ENCODE measurements at places on chromosomes 7 and 10.

DNA sequence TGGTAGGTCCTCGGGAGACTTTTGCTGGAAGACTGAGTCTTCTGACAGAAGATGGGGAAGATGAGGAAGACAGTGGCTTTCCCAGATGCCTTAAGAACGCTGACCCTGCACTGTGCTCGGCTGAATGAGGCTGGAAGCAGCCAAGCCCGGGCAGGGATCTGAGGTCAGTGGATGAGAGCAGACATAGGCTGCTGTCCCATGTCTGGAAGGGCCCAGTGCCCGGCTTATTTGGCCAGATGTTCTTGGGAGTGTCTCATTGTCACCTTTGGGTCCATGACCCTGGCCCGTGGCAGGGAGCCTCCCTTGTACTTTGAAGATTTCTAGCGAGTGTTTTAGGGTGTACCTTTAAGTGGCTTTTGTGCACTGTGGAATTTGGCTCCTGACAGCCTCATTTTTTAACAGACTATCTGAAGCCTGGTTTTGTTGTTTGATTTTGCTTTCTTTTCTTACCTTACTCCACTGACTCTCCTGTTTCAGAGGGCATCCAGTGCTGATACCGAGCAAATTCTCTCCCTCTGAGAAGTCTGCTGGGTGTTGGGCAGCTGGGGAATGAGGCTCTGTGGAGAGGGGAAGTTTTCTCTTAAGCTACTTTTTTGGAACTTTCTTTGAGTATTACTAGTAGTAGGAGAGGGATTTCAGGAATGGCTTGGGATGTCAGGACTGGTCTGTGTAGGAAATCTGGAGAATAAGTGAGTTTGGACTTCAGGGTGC is 61.4 kb downstream of the CREB5 start:
- DNase-seq = no peak

DNA sequence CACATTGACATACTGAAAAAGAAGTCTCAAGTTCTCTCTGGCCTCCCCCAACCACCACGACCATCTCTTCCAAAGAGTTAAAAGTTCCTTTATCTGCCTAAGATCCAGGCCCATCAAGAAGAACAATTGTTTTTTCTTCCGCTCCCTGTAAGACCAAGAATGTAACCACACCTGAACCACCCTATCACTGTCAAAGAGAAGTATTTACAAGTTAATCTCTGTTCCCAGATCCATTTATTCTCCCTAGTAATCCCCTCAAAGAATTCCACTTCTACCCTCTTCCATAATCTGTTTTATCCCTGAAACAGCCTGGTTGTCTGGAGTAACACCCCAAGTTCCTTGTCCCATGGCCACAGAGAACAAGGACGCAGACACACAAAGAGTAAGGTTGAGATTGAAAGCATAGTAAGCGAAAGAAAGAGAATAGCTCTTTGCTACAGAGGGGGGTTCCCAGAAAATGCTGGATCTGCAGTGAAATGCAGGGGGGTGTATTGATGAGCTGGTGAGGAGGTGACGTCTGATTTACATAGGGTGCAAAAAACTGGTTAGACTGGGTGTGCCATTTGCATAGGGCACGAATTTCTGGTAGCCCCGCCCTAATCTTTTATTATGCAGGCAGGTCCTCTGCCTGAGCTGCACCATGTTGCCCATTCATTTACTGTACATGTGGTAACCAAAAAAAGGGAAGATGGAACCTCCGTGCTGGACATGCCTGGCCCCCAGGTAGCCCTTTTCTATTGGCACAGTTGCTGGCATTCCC is 122.0 kb downstream of the SKIDA1 start:
- no peak for DNase-seq

- DNase-seq = no peak
Observed at GRCh38 chr10:118729641-118730258, 25.0 kb downstream of the CACUL1 start.

- DNase-seq = no peak
Observed at GRCh38 chr7:155204744-155205367, 92.8 kb upstream of the INSIG1 start.

GRCh38 chr10:22389856-22390589 is 44.7 kb downstream of the SPAG6 start:
- no peak for DNase-seq
